Motor neuron (in vitro differentiated cells): ENCODE measurements at places on chromosomes 6 and 20.

GRCh38 chr6:115914098-115914497 lies 146.6 kb downstream of the FRK start:
- ATAC-seq: no peak

GRCh38 chr6:139126255-139126654 lies 8.6 kb upstream of the HECA start:
- no peak for ATAC-seq

GRCh38 chr6:16684195-16684689 lies 77.0 kb downstream of the ATXN1 start:
- no peak for ATAC-seq

DNA sequence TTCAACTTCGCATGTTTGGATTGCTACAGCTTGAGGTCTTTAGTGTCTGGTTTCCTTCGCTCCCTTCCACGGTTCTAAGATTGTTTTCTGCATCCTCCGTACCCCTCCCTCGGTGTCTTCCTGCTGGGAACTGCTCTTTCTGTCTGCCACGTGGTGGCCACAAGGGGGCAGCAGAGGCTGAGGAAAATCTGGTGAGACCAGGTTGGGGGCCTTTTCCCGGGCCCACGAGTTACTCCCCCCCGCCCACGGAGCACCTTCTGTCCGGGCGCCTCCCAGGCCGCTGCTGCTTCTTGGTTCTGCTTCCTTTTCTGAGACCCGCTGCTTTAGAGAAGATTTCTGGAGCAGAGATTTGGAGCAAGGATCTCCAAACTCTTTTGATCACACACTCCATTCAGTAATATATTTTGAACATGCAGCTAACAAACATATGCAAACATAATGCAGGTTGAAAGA lies 21.1 kb upstream of the NOTCH4 start:
- peak; percentile 82 for ATAC-seq

- ATAC-seq: no peak
Measured at GRCh38 chr6:106569428-106569827, 59.9 kb downstream of the RTN4IP1 start.

- ATAC-seq: no peak
Measured at GRCh38 chr6:16503970-16504415, 257.3 kb downstream of the ATXN1 start.

- ATAC-seq: no peak
Measured at GRCh38 chr20:41040855-41041254, 12.2 kb downstream of the TOP1 start.

DNA sequence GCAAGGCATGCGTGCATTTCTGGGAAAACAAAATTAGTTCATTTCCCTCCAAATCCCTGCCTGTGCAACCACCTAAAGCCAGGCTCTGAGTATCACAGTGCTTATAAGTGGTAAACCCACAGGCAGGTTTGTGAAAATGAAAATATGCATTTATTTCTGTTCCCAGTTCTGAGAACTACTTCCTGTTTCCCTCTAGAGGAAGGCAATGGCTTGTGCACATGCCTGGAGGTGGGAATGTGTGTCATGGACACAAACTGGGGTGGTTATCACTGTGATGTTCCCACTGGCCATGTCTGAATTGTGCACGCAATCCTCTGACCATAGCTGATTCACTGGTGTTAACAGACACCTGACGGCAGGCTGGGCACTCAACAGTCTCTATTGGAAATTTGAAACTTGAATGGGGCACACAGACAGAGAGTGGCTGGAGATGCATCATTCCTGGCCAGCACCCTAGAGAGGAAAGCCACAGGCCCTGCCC lies 26.3 kb downstream of the FAM110A start:
- ATAC-seq: no peak

- ATAC-seq: peak; percentile 47
Measured at GRCh38 chr20:62549029-62549428, 73.2 kb upstream of the GATA5 start.

GRCh38 chr6:145087034-145087433 lies 648.3 kb downstream of the EPM2A start:
- ATAC-seq: no peak

DNA sequence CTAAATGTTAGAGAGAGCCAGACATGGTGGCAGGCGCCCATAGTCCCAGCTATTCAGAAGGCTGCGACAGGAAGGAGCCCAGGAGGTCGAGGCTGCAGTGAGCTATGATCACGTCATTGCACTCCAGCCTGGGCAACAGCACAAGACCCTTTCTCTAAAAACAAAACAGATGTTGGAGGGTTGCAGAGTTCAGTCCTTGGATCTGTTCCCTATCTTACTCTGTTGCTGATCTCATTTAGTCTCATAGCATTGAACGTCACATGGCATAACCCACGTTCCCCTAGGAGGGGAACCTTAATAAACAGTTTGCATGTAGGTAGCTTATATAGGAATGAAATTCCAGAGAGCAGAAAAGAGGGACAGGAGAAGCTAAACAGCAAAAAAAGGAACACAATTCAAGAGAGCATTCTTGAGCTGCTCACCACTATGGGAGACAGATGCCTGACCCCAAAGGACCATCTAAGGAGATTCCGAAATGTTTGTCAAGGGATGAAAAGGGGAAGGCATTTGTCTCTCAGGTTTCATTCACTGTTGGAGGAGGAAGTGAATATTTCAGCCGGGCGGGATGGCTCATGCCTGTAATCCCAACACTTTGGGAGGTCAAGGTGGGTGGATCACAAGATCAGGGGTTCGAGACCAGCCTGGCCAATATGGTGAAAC lies 54.6 kb upstream of the PIM1 start:
- no peak for ATAC-seq

DNA sequence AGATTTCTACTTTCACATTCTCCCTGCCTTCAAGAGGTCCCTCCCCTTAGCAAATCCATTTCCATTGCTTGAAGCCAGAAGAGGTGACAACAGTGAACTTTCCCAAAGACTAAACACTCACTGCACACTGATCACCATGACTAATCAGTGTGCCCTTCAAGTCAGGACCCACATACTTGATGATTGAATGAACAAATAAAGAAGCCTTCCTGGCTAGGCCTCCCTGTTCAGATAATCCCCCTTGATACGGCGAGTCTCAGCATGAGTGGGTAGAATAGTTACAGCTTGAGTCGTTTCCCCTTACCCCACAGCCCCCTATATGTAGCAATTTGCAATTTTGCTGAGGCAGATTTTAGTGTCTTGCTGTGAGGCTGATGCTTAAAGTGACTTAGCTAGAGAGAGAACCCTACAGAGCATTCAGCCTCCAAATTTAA lies 102.2 kb downstream of the UNC5CL start:
- no peak for ATAC-seq

GRCh38 chr6:132475925-132476324 lies 37.0 kb downstream of the STX7 start:
- no peak for ATAC-seq

- no peak for ATAC-seq
Measured at GRCh38 chr6:103113416-103113815, 1719.9 kb downstream of the GRIK2 start.

DNA sequence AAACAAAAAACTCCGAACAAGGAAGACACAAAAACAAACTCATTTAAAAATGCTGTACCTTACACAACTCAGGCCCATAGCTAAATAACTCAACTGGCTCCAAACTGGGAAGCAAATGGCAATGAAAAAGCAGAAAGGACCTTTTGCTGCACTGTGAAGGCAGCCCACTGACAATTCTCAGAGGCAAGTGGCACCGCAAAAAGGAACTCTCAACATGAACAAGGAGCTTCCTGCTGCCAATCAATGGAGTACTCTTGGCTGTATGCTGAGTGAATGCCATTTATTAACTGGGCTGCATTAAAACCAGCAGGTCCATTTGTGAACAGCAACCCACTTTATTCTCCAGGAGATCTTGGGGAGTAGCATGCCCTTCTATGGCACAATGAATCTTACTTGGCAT lies 209.9 kb downstream of the PTPRK start:
- ATAC-seq: no peak

GRCh38 chr20:35886537-35886936 lies 67.8 kb downstream of the SCAND1 start:
- ATAC-seq: no peak

- no peak for ATAC-seq
Measured at GRCh38 chr6:147909640-147910039, 401.1 kb downstream of the SAMD5 start.

DNA sequence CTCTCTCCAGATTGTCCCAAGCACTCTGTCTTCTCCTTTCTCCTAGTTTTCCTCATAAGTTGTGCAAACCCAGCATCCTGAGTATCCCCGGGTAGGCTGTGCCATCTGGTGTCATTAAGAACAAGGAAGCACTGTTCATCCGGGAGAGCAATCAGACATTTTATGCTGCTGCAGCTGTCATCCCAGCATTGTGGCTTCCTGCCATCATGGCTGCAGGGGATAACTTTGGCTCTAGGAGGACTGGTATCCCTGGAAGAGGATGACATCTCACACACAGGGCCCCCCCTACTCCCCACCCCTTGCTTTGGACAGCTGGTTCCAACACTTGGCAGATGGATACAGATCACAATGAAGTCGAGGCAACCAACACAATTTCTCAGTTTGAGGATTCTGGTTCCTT lies 1195.1 kb upstream of the MAP3K7 start:
- ATAC-seq: no peak

DNA sequence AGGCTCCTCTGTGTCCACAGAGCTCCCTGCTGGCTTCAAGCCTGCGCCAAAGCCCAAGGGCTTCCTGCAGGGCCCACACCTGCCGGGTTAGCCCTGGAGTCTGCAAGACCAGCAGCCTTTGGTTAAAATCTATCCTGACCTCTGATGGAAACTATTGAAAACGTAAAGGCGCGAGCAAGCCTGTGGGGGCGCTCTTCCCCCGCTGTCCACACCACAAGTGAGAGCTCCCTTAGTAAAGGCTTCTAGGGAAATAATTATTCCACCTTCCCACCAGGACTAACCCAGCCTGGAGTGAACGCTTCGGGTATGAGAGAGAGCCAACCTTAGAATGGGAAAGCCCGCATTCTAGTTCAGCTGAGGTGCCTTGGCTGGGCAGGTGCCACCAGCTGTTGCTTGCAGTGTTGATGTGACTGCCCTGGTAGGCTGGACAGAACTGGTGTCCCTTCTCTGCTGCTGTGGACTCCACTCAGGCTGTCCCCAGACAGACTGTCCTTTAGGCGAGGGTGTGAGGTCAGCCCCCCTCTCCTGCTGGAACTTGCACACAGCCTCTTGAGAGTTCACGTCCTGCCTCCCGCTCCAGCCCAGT lies 68.7 kb downstream of the SYTL3 start:
- ATAC-seq: peak; percentile 68

DNA sequence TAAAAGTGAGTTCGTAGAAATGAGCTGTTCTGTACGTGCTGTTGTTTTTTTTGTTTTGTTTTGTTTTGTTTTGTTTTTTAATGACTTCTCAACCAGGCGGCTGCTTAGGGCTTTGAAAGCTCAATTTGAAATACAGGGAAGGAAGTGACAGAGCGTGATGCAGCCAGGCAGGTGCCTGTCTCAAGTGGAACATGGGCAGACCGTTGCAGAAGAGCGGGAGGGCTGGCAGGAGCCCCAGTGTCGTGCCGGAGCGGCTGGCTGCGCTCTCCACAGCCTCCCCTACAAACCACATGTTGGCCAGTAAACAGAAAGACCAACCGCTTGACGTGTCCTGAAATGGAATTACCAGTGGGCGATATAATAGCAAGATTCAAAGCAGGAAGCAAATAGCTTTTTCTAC lies 164.9 kb upstream of the RREB1 start:
- no peak for ATAC-seq

DNA sequence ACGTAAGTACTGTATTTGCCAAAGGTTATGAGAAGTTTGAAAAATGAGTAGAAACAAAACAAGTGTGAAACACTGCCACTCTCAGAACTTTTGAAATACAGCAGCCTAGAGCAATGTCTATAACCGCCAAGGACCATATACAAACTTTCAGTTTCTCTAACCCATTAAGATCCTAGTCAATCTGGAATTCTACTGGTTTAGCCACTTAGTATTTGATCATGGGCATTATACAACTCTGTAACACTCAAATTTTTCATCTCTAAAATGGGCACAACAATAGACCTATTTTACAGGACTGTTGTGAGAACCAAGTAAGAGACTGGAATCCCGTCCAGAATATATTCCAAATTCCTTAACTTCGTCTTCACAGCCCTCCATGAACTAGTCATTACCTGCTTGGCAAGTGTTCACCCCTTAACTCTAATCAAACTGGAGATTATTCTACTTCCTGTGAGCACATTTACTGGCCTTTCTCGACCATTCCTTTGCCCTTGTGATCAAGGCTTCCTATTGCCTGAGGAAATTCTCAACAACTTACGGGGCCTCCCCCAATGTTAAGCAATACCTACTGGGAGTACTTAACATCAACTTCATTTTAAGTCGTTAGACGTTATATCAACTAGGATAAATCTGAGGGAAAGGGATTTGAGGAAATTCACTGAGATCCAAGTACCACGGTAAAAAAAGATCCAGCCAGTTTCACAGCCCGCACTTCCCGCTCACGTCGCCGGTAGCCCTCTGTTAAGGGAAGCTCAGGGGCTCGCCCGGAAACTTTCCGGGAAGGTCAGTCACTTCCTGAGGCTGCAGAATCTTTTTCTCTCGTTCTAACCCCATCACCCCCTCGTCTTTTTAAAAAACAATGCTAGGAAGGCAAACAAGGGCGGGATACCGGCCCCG lies 1.1 kb downstream of the EIF2S2 start:
- ATAC-seq: peak; percentile 1

GRCh38 chr6:122788663-122789181 lies 336 bp upstream of the SMPDL3A start:
- ATAC-seq: no peak

DNA sequence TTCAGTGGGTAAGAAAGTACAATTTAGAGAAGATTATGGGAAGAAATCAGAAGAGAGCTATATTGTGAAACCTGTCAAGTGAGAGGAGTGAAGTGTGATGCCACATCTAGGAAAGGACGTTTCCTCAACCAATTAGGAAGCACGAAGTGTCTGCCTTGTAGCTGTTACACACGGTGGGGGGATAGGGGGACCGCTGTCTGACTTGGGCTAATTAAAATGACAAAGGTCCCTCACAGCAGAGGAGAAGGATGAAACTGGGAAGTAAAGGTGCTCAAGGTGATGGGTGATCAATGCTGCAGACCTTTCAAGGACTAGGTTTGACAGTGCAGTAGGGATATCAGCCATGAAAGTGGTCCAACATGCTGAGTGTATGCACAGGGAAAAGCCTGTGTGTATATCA lies 181.1 kb upstream of the PRSS16 start:
- ATAC-seq: no peak

GRCh38 chr6:14664112-14664601 lies 546.6 kb downstream of the CD83 start:
- ATAC-seq: no peak

GRCh38 chr6:5562277-5562676 lies 301.0 kb downstream of the FARS2 start:
- ATAC-seq: no peak

DNA sequence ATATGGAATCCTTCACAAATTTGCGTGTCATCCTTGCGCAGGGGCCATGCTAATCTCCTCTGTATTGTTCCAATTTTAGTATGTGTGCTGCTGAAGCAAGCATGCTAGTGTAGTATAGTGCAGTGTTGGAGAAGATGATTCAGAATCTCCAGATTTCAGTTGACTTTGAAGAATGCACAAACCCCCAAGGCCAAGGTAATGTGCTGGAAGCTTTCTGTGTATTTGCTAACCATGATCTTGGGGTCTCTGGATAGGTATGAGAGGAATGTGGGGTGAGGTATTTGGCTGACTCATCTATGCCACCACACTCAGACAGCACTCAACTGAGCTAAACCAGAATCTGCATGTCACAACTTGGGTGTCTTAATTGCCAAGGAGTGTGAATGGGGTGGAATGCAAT lies 42.6 kb upstream of the DEK start:
- peak; percentile 51 for ATAC-seq

GRCh38 chr6:143258945-143259344 lies 191.6 kb downstream of the ADAT2 start:
- ATAC-seq: no peak

- ATAC-seq: no peak
Measured at GRCh38 chr20:58342104-58342945, 32.8 kb downstream of the RAB22A start.

- no peak for ATAC-seq
Measured at GRCh38 chr6:139904568-139904967, 530.1 kb upstream of the CITED2 start.
